ENCODE measurements at places on chromosomes 3 and 15.
A peak's percentile ranks its signal among the peaks of the same experiment; 100 is the strongest.

GRCh38 chr3:134374105-134374790 is at the start of gene AMOTL2:
AMOTL2 (minus strand) TSS chr3:134374447; CDS start chr3:134371433, 3,014 bp downstream.
- no peak for DNase-seq

DNA sequence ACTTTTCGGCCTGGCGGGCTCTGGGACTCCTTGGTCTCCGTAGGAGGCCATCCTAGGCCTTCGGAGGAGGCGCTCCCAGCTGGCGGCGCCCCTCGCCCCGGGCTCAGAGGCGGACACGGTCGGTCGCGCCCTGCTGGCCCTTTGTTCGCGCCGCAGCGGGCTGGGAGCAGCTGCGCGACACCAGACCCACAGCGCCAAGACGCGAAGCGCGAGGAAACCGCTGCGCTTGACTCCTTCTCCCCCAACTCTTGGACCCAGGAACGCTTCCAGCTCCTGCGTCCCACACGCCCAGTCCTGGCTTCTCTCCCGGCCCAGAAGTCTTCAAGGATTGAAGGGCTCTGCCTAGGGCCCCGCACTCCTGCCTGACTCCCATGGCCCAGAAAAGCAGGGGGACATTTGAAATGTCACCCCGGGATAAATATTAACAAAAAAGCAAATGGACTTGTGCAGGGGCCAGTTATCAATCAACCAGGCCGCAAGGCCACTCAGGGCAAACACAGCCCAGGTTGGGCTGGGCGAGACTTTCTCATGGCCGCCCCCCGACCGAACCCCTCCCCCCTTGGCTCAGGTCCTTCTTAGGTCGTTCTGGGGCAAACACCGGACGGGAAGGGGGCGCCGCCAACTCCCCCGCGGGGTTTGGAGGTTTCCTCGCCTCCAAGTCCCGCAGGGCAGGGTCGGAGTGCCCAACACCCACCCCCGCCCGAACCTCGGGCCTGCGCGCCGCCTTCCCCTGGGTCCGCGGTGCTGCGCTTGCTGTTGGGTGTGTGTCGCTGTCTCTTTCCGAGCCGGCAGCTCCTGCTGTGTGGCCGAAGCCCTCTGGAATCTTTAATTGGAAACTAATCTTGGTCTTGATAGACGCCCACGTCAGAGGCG is 5.1 kb downstream of the ONECUT1 start:
- no peak for DNase-seq

DNA sequence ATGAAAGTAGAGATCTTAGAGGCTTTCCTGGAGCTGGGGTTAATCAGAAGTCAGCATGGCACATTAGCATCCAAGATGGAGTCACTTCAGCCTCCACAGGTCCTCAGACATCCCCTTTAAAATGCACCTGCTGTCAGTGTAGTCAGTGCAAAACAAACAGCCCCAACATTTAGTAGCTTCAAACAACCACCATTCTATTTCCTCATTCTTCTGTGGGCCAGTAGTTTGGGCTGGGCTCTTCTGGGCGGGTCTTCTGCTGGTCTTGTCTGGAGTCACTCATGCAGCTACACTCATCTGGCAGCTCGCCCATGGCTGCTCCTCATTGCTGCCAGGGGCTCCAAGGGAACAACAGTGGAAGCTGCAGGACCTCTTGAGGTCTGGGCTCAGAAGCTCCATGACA is 99.9 kb downstream of the TLE3 start:
- DNase-seq: no peak

- peak; percentile 7 for DNase-seq
Measured at GRCh38 chr3:170128259-170128976, 53.1 kb downstream of the PHC3 start.

- no peak for DNase-seq
Measured at GRCh38 chr15:49843725-49844124, 222.9 kb downstream of the DTWD1 start.

DNA sequence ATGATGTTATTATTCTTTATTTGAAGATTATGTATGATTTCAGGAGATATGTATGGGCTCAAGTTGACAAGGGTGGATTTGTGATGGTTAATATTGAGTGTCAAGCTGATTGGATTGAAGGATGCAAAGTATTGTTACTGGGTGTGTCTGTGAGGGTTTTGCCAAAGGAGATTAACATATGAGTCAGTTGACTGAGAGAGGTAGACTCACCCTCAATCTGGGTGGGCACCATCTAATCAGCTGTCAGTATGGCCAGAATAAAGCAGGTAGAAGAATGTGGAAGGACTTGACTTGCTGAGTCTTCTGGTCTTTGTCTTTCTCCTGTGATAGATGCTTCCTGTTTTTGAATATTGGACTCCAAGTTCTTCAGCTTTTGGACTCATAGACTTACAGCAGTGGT is 973.7 kb downstream of the MCTP2 start:
- no peak for DNase-seq

All from CD8-positive, alpha-beta memory T cell (primary cell).